ENCODE measurements at places on chromosomes 16 and 17.

DNA sequence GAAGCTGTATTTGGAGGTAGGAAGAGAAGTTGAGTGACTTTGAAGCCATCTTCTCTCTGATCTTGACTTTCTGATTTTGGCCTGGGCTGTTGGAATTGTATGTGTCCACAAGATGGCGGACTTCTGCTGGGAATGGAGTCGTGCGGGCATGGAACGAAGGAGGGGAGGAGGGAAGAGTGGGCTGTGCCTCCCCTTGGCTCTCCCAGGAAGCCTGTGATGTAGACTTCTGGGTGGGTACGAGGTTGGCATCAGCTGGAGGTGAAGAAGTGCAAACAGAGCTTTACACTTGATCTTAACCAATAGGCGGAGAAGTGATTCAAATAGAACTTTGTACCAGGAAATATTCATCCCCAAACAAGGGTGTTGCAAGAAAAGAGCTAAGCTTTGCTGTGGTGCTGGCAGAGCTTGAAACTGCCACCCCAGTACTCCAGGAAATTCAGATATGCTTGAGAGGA, 7.4 kb upstream of the TMEM220 start:
- peak; percentile 61 for DNase-seq

DNA sequence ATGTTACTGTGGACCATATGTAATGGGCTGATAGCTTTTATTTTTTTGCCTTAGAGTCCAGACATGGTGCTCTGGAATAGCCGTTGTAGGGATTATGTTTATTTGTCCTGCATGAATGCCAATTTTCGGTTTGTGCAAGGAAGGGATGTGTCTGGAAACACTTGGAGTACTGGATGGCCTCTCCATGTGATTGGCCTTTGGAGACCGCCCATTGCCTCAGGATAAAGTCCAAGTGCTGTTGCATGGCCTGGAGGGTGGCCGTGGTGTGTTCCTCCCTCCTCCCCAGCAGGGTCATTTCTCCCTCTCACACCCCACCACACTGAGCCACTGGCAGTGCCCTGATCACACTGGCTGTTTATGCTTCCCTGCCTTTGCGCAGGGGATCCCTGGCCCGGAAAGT, 93.9 kb downstream of the MSI2 start:
- DNase-seq = no peak

- no peak for DNase-seq
Measured at GRCh38 chr16:51753467-51754127, 602.5 kb upstream of the SALL1 start.

- no peak for DNase-seq
Measured at GRCh38 chr17:39745335-39746144, 7.8 kb downstream of the GRB7 start.

- DNase-seq = no peak
Measured at GRCh38 chr16:73396556-73396955, 348.6 kb upstream of the ZFHX3 start.

- DNase-seq = peak; percentile 78
Measured at GRCh38 chr16:27286451-27286850, 17.9 kb upstream of the NSMCE1 start.

DNA sequence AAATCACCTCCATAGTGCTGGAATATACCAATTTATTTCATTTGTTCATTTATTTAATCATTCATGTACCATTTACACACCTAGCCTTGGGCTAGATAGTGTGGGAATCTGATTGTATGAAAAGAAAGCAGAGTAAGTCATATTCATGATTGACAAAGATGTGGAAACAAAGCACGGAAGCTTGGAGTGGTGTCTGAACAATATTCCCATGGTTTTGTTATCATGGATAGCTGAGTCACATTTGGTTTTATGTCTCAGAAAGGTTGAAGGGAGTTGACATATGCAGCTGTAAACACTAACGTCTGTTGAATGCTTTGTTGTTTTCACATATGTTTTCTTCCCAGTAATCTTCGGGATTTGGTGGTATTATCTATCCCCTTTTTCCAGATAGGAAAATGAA, 76.6 kb downstream of the MAP2K4 start:
- DNase-seq = no peak

- no peak for DNase-seq
Measured at GRCh38 chr17:58391302-58391984, 25.9 kb downstream of the RNF43 start.
